ENCODE measurements at places on chromosomes 1 and 21.

GRCh38 chr1:32335790-32336590 is at the start of gene MARCKSL1:
Gene MARCKSL1, minus strand, starts transcription at chr1:32336233. Its CDS starts 200 bp downstream, at chr1:32336033.
- DNase-seq, result peak; percentile 81

GRCh38 chr1:6601923-6602668 is 573 bp downstream of the KLHL21 start:
- no peak for DNase-seq

- no peak for DNase-seq
Measured at GRCh38 chr1:104132382-104132973, 382.8 kb downstream of the AMY1C start.

DNA sequence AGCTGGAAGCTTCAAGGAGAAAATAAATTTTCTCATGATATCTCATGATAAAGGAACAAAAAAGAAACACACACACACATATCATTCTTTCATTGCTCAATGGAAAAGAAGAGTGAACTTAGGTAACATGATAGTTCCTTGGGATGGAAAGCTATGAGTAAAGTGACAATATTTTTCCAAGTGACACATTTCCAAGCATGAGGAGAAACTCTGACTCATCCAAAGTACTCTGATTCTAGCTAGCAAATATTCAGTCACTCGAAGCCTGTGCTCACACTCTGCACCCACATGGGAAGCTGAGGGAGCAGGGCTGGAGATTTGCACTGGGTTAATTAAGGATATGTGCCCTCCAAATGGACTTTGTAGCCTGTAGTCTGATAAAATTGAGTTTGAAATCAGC is 222.4 kb downstream of the LRRC40 start:
- DNase-seq, result no peak

DNA sequence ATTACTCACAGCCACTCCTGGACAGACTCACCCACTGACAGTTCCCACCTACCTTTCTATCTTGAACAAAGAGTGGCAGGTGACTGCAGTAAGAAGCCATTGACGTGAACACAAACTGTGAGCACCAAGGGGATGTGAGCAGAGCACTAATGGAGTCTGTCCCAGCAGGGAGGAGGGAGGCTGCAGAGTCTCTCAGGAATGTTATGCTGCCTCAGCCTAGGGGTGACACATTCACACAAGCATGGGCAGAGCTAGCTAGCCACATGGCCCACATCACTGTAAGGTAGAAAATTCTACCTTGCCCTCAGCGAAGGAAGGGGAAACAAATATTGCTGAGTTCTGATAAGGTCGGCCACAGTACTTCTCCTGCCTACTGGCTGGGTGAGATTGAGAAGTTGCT is 56.8 kb upstream of the PTGFRN start:
- no peak for DNase-seq

DNA sequence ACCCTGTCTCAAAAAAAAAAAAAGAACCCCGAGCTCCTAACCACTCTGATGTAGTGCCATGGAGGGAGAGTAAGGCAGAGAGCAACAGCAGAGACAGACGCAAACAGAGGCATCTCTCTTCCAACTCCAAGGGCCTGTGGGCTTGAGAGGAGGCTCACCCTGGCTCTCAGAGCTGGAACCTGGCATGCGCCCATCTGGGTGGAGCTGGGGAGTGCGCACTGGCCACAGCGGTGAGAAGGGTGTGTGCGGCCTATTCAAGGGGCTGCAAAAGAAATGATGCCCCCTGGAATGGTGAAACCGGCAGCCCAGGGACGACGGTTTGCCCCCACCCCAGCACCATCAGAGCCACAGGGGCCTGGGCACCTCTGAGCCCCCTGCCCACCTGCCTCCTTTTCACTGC is 17.6 kb downstream of the COL8A2 start:
- no peak for DNase-seq

GRCh38 chr1:102163799-102164198 is 167.1 kb upstream of the OLFM3 start:
- no peak for DNase-seq

- no peak for DNase-seq
Measured at GRCh38 chr1:73903092-73903491, 294.9 kb downstream of the LRRIQ3 start.

- no peak for DNase-seq
Measured at GRCh38 chr1:203818399-203818798, 23.0 kb downstream of the ZBED6 start.

GRCh38 chr1:24020025-24020424 is 39.9 kb upstream of the SRSF10 start:
- DNase-seq, result no peak

- no peak for DNase-seq
Measured at GRCh38 chr1:17791480-17791879, 36.3 kb downstream of the ACTL8 start.

DNA sequence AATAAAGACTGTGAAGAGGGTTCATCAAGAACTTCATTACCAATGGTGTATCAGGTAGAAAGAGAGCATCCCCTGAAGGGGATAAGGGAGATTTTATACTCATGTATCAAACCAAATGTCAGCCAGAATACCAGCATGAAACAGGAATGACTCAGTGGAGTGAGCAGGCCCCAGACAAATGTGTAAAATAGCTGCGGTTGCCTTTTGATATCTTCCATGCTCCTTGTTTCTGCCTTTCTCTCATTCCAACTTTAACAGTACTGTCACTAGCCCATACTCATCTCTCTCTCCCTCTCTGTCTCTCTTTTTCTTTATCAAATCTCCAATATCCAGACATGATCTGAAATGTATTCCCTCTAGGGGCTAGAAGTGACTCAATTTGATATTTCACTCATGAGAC is 47.8 kb downstream of the GPR88 start:
- DNase-seq, result no peak

DNA sequence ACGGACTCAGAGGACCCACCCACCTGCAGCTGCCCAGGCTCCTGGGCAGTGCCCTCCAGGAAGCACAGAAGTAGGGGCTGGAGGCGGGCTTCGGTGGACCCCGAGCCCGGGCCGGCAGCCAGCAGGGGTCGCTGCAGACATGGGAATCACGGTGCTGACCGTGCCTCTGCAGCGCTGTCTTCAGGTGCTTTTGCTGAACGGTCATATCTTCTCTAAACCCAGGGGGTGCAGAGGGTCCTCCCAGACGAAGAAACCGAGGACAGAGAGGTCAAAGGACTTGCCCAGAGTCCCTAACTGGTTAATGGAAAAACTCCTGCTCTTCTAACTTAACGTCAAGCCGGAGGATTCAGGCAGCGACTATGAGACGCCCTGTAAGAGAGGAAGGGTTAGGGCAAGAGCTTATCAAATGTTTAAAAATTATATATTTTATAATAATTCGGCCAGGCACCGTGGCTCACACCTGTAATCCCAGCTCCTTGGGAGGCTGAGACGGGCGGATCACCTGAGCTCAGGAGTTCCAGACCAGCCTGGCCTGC is 21.5 kb upstream of the LEFTY2 start:
- peak; percentile 64 for DNase-seq

- no peak for DNase-seq
Measured at GRCh38 chr1:225950905-225951497, 10.0 kb upstream of the LEFTY2 start.

DNA sequence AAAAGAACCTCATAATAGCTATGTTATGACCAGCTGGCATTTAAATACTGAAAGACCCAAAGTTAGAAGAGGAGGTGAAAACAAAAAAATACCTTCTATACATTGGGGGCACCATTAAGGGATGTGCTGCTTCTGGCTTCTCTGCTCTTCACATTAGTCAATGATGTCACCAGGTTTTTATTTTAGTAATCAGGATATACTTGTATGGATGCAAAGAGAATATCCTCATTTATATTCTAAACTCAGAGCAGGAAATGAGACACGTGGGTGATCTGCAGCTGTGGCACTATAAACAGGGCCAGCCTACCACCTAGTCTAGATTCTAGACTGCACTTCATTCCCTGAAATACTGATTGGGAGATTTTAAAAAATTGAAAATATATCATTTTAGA is 51.2 kb downstream of the WLS start:
- DNase-seq, result no peak

- no peak for DNase-seq
Measured at GRCh38 chr1:106995970-106996369, 60.5 kb upstream of the PRMT6 start.

GRCh38 chr21:25186273-25186672 is 421.0 kb downstream of the MRPL39 start:
- DNase-seq, result no peak

GRCh38 chr1:176701151-176701866 is 238.3 kb downstream of the PAPPA2 start:
- DNase-seq, result no peak

DNA sequence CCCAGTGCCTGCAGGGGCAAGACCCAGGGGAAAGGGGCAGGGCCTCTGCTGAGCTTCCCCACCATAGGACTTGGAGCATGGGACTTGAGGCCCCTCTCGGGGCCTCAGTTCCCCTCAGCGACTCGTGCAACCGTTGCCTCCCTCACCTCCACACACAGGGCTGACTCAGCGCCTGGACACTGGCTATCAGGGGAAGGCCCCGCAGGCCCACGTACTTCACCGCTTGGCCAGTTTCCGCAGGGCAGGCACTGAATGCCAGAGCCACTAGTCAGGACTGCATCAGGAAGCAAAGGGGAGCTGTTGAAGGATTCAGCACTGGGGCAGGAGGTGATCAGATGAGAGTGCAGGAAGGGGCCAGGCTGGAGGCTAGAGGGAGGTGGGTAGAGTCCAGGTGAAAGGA is 15.5 kb upstream of the FAM131C start:
- DNase-seq, result no peak

- peak; percentile 22 for DNase-seq
Measured at GRCh38 chr1:17181781-17182464, 23.0 kb upstream of the PADI1 start.

GRCh38 chr21:32812035-32812434 is 40.5 kb upstream of the PAXBP1 start:
- no peak for DNase-seq

- DNase-seq, result no peak
Measured at GRCh38 chr1:7363450-7363849, 407.6 kb upstream of the VAMP3 start.

DNA sequence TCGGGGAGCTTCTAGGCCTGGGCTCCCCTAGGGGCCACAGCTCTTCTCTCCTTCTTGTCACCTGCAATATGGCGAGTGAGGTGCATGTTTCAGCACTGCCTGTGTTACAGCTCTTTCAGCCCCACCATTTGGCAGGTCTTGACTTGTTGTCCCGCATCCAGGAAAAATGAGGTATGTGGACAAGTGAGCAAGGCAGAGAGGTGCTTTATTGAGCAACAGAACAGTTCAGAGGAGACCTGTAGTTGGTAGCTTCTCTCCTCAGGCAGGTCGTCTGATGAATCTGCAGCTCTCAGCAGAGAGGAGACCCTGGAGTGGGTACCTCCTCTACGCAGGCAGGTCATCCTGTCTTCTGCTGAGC is 208.2 kb upstream of the USP25 start:
- DNase-seq, result no peak

DNA sequence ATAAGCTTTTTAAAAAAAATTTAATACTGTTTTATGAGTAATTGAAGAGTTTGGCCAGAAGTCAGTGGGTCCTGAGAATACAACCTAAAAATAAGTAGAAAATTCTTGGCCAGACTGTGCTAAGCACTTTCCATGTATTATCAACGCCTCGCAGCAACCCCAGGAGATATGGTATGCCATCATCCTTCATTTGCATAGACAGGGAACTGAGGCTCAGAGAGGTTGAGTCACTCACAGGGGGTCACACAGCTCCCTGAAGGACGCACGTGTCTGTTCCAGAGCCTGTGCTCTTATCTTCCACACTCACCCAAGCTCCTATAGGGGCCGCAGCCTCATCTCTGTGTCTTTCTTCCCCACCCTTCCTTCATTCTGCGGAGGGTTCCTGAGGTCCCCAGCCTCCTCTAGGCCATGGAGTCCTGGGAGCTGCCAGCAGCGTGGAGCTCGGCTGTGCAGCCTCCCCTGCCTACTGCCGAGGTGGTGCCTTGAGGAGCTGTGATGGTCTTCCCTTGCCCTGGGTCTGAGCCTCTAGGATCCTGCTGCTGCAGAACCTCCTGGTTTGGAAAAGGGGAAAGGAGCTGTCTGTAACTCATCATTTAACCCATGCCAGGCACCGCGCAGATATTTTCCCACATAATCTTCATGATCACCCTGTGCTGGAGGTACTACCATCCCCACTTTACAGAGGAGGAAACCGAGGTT is 30.3 kb upstream of the ECE1 start:
- DNase-seq, result no peak

- no peak for DNase-seq
Measured at GRCh38 chr1:180167021-180167701, 12.5 kb downstream of the QSOX1 start.

DNA sequence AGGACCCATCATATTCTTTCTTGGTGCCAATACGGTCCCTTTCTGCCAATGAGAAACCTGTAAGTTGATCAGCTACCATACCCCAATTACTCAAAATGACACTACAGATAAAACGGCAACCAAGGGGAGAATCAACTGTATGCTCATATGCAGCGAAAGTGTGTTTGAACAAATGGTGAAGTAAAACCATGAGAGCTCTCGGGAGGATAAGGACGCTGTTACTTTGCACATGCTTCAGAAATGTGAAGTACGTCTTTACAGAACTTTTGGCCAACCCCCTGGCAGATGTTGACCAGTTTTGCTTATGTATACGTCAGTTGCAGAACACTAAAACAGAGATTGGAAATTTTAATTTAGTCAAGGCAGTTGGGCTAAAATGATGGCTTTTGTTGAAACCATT is 79.6 kb downstream of the PROX1 start:
- DNase-seq, result no peak

GRCh38 chr1:224067207-224067606 is 46.7 kb upstream of the FBXO28 start:
- DNase-seq, result peak; percentile 3

DNA sequence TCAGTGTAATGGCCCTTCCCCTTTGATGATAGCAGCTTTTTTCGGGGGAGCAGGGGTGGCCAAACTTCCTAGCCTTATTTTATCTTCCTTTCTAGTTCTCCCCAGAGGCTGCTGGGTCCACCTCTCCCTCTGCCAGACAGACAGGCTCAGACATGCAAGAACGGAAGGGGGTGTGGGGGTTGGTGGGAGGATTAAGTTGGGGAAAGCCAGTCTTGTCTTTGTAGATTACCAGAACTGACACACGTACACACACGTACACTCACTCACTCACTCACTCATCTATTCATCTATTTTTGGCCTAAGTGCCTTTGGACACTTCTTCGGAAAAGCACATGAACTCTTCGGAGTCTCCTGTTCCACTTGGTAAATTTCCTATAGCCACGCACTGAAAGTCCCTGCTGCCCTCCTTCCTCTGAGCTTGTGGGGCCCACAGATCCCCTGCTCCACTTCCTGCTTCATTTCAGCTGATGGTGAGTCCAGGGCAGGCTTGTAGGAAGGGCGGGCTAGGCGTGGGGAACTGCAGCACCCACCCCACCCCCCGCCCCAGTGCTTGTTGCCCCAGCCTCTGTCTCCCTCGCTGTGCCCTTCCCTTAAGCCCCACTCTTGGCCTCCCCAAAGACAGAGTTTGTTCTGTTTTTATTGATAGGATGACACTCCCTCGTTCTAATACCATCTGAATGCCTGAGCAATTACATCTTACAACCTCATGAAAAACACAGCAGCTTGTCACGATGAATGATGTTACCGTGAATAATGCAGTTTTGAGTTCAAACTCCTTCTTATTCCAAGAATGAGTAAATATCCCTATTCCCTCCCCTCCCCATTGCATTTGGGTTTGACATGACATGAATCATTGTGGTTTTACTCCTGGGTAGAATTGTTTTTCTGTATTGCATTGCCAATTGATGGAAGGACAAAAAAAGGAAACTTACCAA is 60.7 kb upstream of the ATP5PO start:
- peak; percentile 91 for DNase-seq

- DNase-seq, result peak; percentile 43
Measured at GRCh38 chr1:235056937-235057336, 71.7 kb downstream of the TOMM20 start.

Data from activated CD4-positive, alpha-beta T cell treated with anti-CD3 and anti-CD28 coated beads, Interleukin-10, Interleukin-2, amounts not matched to agents 100 ng/mL and 50 ng/mL, durations not matched to agents 16 hours and 8 hours (primary cell).